ENCODE measurements at places on chromosomes 6 and 20.

DNA sequence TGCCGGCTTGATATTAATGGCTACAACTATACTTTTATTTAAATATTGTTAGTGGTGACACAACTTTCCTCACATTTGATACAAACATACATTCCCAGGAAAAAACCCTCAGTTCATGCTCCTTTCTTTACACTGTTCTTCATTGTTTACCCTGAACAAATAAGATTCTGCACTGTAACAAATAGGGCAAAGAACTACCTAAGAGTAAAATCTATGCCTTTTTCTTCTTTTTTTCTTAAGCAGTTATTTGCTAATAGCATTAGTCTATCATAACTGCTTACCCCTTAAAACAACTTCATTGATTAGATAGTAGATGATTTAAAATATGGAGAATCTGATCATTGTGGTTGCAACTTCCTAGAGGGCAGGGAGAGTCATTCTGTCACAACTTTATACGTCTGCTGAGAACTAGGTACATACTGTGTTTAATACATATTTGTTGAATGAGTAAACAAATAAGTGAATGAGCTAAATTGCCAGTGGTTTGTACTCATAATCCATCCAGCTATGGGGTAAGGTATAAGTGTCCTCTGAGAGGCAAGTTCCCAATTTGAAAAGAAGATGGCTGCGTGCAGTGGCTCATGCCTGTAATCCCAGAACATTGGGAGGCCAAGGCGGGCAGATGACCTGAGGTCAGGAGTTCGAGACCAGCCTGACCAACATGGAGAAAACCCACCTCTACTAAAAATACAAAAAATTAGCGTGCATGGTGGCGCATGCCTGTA lies 161.0 kb downstream of the CDK19 start:
- no peak for DNase-seq

DNA sequence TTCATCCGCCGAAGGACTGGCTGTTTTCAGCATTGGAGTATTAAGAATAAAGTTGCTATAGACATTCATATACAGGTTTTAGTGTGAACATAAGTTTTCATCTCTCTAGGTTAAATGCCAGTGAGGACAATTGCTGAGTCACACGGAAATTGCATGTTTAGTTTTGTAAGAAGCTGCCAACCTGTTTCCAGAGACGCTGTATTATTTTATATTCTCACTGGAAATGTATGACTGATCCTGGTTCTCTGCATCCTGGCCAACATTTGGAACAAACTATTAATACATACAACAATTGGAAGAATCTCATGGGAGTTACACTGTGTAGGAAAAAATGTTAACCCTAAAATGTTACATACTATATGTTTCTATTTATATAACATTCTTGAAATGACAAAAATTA lies 16.7 kb upstream of the TGM6 start:
- DNase-seq = no peak

GRCh38 chr6:96104910-96105309 lies 89.1 kb downstream of the FUT9 start:
- no peak for DNase-seq

DNA sequence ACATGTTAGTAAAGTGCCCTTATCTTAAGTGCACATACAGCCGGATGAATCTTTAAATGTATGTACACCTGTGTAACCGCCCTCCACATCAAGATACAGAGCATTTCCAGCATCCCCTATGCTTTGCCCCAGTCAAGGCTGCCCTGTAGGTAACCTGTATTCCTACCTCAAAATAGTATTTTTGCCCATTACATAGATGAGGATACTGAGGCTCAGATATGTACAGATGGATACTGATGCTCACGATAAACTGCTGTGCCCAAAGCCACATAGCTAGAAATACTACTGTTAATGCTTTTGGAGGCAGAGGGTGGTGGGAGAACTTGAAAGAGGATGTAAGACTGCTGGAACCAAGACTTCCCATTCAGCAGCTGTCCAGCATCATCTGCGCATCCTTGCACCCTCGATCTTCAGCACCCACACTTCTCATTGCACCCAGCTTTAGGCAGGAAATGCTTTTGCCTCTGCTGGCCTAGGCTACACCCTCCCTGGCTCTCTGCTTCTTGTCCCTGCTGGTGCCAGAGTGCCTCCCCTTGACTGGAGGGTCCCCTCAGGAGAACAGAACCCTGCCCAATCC lies 27.0 kb upstream of the ZFAND3 start:
- no peak for DNase-seq

- DNase-seq = no peak
Measured at GRCh38 chr6:162099685-162100084, 627.9 kb downstream of the PRKN start.

DNA sequence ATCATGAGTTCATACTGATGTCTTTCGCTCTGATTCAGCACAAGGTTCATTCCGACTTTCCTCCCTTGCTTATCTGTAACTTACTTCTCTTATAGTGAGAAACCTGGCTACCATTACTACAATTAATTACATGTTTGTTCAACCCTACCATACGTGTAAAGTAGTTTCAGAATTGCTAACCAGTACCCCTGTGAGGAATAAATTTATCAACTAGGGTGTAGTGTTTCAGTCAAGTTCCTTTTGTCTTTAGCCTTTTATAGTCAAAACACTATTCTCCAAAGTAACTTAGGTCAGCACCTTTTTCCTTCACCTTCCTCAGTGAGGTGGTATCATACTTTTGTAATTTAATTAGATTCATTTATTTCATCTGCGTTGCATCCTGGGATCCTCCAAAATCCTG lies 64.9 kb downstream of the MAP3K4 start:
- DNase-seq = no peak

GRCh38 chr6:165571721-165572132 lies 91.3 kb downstream of the PDE10A start:
- DNase-seq = no peak

DNA sequence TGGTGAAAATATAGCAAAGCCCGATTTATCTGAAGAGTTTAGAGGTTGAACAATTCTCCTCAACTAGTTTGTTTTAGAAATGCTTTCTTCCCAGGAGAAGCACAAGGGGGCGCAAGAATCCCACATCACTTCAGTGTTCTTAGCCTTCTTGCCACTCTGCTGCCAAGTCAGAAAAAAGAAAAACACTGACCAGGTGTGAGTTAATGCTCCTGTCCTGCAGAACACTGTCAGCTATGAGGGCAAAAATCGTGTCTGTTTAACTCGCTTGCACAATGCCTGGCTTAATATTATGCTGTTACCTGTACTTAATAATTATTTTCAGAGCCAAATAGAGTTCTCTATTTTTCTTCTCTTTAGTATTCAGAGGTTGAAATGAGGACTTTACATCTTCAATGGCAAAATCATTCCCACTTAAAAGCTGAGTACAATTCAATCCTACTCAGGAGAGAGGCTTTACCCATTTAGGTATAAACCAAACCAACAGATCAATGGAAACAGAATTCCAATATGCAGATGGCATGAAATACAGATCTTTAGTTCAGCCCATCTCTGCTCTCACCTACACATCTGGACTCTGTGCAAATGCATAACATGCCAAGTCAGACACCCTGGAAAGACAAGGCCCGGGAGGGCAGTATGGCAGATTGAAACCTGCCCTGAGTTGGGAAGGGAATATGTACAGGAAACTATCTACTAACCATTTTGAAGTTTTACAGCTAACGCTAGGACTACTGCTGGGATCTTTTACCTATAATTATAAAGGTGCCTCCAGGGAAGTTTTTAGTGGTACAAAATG lies 71.4 kb upstream of the TULP1 start:
- DNase-seq = peak; percentile 51

DNA sequence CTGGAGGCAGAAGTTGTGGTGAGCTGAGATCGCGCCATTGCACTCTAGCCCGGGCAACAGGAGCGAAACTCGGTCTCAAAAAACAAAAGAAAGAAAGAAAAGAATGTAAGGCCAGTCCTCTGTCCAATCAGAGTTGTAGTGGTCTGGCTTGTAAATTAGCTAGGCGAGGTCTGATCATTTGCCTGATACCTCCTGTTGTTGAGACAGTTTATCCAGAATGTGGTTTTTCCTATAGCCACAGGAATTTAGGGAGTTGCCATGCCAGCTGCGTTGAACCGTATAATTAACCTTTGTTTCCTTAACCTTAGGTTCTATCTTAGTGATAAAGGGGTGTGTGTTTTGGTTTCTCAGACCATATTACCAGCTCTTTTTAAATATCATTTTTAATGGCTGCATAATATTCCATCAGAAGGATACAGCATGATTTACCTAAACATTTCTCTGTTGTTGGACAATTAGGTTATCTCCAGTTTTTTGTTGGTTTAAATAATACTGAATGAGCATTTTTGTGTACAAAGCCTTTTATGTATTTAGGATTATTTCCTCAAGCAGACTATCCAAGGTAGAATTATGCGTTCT lies 11.7 kb upstream of the PPARD start:
- no peak for DNase-seq

DNA sequence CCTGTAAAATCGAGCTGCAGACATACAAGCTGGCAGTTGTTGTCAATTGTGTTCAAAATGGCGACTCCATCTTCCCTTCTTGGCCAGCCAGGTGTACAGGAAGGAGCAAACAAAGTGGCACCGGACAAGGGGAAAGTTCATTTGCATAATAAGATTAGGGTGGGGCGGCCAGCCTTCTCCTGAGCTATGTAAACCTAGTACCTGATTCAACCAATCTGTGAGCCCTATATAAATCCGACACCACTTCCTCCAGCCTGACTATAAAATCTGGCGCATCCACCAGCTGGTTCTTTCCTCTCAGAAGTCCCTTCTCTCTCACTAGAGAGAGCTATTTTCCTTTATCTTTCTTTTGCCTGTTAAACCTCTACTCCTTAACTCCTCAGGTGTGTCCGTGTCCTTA lies 8.1 kb upstream of the HBS1L start:
- DNase-seq = no peak

DNA sequence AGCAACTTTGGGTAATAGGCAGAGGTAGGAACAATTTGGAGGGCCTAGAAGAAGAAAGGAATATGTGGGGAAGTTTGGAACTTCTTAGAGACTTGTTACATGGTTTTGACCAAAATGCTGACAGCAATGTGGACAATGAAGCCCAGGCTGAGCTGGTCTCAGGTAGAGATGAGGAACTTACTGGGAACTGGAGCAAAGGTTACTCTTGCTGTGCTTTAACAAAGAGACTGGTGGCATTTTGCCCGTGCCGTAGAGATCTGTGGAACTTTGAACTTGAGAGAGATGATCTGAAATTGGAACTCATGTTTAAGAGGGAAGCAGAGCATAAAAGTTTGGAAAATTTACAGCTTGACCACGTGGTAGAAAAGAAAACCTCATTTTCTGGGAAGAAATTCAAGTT lies 28.3 kb upstream of the TMEM200A start:
- no peak for DNase-seq

GRCh38 chr6:3467996-3468395 lies 11.1 kb upstream of the SLC22A23 start:
- DNase-seq = no peak

DNA sequence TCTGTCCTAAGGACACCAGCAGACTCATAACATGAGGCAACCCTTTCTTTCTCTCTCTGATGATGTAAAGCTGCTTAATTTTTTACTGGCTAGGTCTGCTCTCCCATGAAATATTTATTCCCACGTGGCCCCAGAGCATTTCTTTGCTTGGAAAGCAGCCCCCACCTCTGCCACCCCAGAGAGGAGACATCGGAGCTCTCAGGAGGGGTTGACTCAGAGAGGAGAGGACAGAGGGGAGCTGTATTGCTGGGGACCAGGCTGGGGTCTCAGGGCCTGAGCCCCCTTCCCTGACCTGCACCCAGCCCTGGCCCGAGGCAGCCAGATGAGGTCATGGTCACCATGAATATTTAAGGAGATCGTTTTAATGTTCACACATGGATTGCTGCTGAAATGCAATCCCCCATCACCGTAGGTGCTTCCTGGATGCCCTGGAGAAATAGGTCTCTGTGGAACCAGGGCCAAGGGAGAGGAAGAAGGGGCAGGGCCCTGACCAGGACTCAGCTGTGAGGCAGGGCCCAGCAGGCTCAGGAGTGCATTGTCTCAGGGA lies 117.5 kb downstream of the DLL1 start:
- DNase-seq = no peak

DNA sequence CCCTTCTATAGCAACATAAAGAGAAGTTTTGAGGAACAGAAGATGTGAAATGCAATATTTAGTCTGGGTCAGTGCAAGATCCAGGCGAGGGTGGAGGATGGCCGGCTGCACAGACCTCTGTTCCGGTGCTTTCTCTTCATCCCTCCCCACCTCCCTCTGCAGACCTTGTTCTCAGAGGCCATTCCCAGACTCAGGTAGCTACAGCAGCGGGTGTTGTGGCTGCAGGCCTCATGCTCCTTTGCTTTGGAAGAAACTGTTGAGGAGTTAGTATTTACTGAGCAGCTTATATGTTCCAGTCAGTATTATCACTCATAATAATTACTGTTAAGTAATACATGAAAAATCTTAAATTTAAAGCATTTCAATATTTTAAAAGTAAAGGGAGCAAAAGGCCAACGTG lies 1.7 kb downstream of the BTN3A3 start:
- no peak for DNase-seq

DNA sequence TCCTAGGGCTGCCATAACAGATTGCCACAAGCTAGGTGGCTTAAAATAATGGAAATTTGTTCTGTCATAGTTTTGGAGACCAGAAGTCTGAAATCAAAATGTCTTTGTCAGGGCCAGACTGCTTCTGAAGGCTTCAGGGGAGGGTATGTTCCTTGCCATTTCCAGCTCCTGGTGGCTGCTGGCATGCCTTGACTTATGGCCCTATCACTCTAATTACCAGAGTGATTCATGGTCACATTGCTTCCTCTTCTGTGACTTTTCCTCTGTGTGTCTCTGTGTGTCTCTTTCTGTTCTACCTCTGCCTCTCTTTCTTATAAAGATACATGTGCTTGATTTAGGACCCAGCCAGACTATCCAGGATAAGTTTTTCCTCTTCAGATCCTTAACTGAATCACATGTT lies 635.2 kb upstream of the IMPG1 start:
- no peak for DNase-seq

DNA sequence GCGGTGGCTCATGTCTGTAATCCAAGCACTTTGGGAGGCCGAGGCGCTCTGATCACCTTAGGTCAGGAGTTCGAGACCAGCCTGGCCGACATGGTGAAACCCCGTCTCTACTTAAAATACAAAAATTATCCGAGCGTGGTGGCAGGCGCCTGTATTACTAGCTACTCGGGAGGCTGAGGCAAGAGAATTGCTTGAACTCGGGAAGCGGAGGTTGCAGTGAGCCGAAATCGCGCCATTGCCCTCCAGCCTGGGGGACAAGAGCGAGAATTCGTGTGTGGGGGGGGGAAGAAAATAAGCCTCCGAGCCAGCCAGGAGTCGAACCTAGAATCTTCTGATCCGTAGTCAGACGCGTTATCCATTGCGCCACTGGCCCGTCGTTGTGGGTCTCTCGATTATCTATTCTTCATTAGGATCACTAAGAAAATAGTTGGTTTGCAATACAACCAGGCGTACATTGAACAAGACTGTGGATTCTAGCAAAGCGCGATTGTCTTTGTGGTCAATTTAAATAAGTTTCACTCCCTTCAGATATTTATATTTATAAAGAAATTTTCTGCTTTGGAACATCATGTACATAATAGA lies 33.9 kb upstream of the PRSS16 start:
- DNase-seq = no peak

Measured in activated CD4-positive, CD25-positive, alpha-beta regulatory T cell (primary cell).